ENCODE measurements at places on chromosomes 2 and 18.

- no peaks in the 10 kb centered on the region for H3K27me3 ChIP-seq
- DNase-seq: no peak
- H3K36me3 ChIP-seq: no peaks in the 10 kb centered on the region
- no peak overlapping the region for H3K4me3 ChIP-seq
These were observed 361.0 kb upstream of the NT5C1B start for GRCh38 chr2:18950361-18950851.

DNA sequence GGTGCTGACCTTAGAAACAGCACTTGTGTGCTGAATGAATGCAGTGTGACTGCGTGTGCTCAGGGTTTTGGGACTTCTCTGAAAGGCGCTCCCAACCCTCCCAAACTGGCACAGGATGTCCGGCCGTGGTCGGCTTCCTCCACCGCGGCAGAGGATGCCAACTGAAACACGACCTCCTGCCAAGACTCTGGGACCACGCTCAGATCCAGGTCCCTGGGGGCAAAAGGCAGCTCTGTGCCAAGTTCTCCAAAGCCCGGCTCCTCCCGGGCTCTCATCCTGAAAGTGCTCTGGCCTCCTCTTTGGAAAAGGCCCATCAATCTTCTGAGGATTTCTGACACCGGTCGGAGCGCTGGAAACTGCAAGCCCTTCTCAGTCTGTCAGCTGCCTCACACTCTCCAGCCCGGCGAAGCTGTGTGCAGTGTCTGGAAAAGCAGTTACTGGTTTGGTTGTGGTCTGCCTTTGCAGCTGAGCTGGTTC lies 32.3 kb upstream of the ZBTB7C start:
- H3K4me1 ChIP-seq: peaks cover 1% of the 10 kb centered on the region
- H3K4me3 ChIP-seq: no peak overlapping the region
- H3K36me3 ChIP-seq: no peaks in the 10 kb centered on the region
- no peak for DNase-seq

DNA sequence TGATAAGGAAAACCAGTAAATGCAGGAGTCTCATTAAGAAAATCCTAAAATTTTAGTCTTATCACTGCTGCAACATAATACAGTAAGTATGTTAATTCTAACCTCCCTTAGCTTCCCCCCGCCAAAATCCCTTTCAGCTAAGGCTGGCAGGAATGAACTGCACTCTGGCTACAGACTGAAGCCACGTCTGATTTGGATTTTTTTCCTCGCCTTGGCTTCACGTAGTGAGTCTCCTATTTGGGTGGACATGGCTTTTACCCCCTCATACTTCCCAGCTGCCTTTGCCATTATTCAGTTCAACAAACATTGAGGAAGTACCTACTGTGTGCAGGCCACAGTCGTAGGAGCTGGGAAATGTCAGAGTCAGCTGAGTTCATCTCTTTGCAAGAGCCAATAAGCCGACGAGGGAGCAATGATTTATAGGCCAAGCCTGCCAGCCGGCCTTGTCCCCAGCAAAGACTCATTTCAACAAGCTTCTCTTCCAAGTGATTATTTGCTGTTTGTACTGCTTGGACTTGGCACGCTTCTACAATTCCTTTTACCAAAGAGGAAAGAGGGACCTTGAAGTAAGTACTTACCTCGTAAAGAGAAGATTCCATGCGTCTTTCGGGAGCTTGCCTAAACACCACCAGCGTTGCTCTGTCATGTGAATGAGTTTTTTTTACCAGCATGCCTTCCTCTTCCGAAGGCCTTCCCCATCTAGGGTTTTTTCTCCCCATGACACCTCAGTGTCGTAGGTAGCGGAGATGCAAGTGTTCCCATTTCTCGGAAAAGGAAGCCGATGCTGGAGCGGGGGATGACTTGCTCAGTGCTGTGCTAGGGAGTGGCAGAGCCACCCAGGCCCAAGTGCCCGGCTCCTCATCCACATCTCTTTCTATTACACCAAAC lies 138.6 kb downstream of the KLHL29 start:
- H3K4me1 ChIP-seq: peaks cover 8% of the 10 kb centered on the region
- no peak overlapping the region for H3K4me3 ChIP-seq
- H3K36me3 ChIP-seq: no peaks in the 10 kb centered on the region
- H3K27me3 ChIP-seq: peaks cover 16% of the 10 kb centered on the region

GRCh38 chr2:152456262-152456661 lies 121.3 kb downstream of the FMNL2 start:
- no peak overlapping the region for H3K27ac ChIP-seq
- H3K36me3 ChIP-seq: no peaks in the 10 kb centered on the region
- no peak overlapping the region for H3K4me3 ChIP-seq
- H3K4me1 ChIP-seq: no peaks in the 10 kb centered on the region

- no peak overlapping the region for H3K4me3 ChIP-seq
- H3K36me3 ChIP-seq: peaks cover 1% of the 10 kb centered on the region
- no peaks in the 10 kb centered on the region for H3K4me1 ChIP-seq
- no peak for DNase-seq
- H3K27ac ChIP-seq: no peak overlapping the region
These were observed 252.5 kb downstream of the SMAD2 start for GRCh38 chr18:47677952-47678351.

DNA sequence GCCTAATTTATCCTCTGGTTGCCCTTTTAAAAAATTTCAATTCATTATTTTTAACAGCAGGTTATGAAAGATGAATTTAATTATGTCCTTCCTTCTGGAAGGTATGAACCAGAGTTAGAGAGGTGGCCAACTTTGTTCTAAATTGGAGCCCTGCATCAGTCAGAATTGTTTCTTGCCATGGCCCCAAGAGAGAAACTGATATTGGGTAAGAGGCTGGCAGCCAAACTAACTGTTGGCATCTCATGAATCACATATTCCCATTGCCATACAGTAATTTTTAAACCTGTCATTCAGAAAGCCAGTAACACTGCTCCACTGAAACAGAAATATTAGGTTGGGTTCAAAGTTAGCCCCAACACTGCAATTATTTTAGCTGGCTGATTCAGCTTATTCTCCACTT lies 67.4 kb downstream of the SMAD2 start:
- H3K36me3 ChIP-seq: peaks cover 42% of the 10 kb centered on the region
- no peaks in the 10 kb centered on the region for H3K4me1 ChIP-seq
- H3K27me3 ChIP-seq: no peaks in the 10 kb centered on the region
- H3K4me3 ChIP-seq: no peak overlapping the region

- no peaks in the 10 kb centered on the region for H3K4me1 ChIP-seq
- H3K27ac ChIP-seq: no peak overlapping the region
- DNase-seq: no peak
- no peak overlapping the region for H3K4me3 ChIP-seq
- H3K27me3 ChIP-seq: no peaks in the 10 kb centered on the region
These were observed 176.7 kb upstream of the ST6GAL2 start for GRCh38 chr2:107062599-107063220.

DNA sequence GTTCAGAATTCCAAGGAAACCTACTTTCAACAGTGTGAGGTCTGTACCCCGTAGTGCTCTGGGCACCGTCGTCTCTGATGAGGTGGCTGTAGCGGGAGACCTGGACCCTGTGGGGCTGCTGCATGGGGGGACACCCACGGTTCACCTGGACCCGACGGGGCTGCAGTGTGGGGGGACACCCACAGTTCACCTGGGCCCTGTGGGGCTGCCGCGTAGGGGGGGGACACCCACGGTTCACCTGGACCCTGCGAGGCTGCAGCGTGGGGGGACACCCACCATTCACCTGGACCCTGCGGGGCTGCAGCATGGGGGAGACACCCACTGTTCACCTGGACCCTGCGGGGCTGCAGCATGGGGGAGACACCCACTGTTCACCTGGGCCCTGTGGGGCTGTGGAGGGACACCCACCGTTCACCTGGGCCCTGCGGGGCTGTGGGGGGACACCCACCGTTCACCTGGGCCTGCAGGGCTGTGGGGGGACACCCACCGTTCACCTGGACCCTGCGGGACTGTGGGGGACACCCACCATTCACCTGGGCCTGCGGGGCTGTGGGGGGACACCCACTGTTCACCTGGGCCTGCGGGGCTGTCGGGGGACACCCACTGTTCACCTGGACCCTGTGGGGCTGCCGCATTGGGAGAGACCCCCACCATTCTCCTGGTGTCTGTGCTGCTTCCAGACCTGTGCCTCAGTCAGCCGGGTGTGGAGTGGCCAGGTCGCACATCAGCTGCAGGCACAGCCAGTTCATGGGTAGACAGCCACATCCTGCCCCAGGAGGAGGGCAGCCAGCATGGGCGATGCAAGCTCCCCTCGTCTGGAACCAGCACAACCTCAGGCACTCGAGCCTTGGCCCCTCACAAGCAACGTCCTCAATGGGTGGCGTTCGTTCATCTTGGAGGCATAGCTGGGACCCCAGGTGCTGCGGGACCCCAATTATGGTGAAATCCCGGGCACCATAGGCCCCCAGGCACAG lies 114.5 kb downstream of the TMEM18 start:
- no peaks in the 10 kb centered on the region for H3K4me1 ChIP-seq
- no peaks in the 10 kb centered on the region for H3K36me3 ChIP-seq
- no peak overlapping the region for H3K27ac ChIP-seq
- H3K27me3 ChIP-seq: peaks cover 86% of the 10 kb centered on the region
- no peak overlapping the region for H3K4me3 ChIP-seq

Data from central memory CD8-positive, alpha-beta T cell (primary cell).